Tibial artery (tissue), 4 donors: ENCODE measurements at places on chromosomes 12 and 14.

DNA sequence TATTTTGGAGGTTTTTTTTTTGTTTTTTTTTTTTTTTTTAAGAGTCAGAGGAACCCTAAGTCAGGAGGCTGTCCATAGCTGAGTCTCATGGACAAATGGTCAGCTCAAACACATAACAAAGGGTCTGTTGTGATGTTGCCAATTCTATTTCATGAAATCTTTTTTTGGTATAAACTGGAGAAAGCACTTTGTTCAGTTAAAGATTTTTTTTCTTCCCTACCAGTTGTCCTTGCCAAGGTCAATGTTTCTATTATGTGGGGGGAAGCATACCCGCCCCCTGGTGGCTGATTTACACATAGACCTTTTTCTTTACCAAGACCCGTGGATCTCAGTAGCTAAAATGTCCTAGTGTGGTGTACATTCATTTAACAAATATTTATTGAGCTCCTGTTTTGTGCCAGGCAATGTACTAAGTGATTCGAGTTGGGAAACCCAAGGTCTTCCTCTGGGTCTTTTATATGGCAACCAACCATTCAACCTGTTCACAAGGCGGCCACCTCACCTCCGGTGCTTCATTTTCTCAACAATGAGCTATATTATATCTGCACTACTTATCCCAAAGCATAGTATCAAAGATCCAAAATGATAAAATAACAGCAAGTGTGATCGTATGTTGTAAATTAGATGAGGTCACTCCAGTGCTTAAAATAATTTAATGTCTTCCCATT is 214.5 kb downstream of the PAH start:
- DNase-seq = no peak

DNA sequence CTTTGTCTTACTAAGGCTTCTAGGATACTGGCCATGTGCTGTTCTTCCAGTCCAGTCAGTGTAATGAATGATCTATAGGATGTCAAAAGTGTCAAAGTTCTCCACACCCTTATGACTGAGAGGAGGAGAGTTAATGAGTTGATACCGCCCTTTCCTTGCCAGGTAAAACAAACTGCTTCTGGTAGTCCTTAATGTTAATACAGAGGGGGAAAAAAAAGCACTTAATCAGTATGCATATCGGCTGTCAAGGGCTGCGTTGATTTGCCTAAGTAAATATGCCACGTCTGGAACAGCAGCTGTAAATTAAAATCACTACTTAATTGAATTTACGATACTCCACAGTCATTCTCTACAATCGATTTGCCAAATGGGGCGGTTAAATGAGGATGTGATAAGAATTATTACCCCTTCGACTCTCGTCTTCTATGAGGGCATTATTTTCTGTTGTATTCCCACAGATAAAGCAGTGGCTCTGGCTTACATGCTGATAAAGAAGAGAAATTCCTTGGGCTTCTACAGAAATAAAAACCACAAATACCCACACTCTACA is 416.0 kb downstream of the KCNH5 start:
- DNase-seq = no peak

DNA sequence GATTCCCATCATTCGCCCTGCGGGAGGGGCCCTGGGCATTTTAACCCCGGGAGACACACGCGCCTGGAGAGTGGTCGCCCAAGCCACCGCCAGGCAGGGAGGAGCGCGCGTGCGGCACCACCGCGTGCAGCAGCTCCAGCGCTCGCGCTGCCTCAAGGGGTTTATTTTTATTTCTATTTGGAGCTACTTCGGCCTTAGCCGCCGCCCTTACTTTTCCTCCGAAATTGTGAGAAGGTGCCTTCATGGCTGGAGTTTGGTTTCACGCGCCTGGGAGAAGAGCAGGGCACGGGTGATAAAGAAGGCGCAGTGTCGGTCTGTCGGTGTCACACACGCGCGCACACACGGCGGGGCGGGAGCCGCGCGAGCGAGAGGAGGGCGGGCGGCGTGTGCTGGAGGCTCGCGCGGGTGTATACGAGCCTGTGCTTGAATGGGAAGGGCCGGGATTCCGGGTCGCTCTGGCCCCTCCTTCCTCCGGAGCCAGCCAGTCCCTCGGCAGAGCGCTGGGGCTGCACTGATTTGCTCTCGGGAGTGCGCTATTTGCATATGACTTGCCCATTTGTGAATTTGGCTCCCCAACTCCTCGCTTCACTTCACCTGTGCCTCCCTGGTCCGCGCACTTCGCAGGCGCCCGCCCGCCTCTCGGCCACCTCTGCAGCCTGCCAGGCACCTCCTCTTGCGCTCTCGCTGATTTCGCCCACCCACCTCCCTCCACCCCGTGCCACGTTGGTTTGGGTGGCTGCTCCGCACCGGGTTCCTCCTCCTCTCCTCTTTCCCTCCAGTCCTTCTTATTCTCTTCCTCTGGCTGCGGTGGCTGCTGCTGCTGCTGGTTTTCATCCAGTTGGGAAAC is 932.3 kb downstream of the DIO2 start:
- peak; percentile 87 for DNase-seq

DNA sequence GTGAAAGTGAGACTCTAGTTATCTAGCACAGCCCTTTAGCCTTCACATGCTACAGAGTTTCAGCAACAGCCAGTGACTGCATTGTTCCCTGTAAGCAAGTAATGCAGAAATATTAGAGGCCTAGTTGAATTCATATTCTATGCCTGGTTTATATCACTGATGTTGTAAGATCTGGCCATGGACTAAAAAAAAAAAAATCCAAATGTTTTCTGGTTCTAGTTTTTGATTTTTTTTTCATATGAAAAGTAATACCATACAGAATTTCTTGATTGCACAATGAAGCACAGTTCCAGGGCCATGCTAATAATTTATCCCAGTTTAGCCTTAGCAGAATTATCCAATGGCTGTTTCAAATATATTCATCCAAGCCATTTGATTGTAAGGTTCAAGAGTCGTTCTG is 341.5 kb upstream of the DDHD1 start:
- DNase-seq = no peak

DNA sequence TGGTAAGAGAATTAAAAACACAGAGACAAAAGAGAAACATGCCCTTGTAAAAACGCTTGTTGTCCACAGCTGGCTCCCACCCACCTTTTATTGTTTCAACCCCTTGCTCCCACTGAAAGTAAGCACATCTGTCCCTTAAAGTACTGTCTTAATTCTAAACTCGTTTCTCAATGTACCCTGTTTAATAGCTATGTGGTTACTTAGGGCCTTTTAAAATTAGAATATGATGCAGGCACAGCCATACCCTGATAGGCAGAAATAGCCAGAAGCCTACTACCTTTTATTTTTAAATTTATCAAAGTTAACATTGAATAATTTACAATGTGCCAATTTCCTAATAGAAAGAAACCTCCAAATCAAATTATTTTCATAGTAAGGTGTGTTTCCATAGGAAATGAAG is 4.0 kb upstream of the MGAT4C start:
- no peak for DNase-seq
